ENCODE measurements at places on chromosomes 5 and 9.
A peak's percentile ranks its signal among the peaks of the same experiment; 100 is the strongest.

- peak; percentile 27 for DNase-seq
Measured at GRCh38 chr5:55969956-55970355, 24.8 kb downstream of the IL6ST start.

DNA sequence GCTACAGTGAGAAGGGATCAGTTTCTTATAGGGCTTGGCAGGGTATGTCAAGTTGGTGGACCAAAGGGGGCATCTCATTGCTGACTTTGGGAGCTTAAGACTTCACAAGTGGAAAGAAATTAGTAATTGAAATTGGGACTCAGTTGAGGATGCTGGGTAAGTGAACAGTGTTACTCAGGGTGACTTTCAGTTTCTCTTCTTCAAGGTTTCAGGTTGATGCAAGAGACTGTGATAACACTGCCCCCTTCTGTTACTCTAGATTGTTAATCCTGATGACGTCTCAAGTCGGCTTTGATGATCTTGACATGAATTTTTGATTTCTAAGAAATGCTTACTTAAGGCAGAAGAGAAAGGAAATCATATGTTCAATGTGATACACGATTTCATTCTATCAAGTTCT, 21.3 kb downstream of the KCTD16 start:
- DNase-seq, result peak; percentile 79

GRCh38 chr9:121350993-121351561, 19.0 kb downstream of the STOM start:
- DNase-seq, result peak; percentile 95

DNA sequence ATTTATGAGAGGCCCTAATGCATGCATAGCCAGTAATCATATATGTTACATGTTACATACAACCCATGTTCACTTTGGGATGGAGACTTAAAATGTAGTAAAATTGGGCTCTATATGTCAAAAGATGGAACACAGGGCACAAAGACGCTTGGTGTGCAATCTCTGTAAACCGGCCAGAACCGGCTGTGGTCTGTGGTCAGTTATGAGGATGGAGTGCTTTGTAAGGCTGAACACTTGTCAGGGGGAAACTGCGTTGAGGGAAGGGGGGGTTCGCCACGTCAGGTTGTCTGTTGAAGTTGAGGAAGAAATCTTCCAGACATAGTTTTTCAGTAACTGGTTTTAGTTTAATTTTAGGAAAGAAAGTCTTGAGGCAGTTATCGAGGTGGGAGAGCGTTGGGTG, 2.7 kb upstream of the CKMT2 start:
- DNase-seq, result no peak

DNA sequence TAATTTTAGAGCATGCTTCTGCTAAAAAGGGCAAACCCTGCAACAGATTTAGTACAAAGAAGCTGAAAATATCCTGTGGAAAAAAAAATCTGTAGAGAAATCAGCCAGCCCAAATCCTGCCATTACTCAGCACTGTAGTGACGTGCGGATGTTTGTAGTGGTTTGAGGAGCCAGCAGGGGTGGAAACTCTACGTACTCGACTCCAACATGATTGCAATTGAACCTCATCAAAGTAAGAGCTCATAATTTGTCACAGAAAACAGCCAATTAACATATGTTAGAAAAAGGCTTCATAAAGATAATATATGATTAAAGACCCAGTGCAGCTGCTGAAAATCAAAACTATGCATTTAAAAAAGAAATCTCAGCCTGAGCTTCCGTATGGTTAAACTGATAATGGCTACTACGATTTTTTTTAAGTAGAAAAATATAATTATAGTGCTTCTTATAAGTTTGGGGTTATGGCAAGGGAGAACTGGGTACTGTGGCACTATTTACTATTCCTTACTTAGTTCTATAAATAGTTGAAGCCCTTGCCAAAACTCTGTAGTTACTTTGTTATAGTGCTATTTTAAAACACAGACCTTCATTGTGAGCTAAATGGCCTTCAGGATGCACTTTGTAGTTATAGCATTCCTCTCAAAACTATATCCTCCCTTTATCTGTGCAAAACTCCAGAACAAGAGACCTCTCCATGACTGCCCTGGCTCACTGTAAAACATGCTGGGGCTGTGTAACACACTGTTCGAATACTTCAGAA, 49.4 kb downstream of the MEF2C start:
- DNase-seq, result peak; percentile 76

DNA sequence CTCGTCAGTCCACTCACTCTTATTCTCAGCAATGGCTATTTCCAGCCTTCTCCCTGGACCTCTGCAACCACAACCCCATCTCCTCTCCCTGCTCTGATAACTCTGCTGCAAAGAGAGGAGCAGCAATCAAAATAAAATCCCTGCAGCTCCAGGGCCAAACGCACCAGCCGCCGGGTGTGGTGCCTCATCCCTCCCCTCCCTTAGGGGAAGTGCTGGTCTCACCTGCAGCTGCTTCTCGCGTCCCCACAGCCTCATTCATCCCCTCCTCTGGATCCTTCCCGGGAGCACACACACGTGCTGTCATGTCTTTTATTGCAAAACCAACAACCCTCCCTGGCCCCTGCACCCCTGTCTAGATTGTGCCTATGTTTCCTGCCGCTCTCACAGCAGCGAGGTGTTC, 77.8 kb downstream of the TENT4A start:
- DNase-seq, result no peak

DNA sequence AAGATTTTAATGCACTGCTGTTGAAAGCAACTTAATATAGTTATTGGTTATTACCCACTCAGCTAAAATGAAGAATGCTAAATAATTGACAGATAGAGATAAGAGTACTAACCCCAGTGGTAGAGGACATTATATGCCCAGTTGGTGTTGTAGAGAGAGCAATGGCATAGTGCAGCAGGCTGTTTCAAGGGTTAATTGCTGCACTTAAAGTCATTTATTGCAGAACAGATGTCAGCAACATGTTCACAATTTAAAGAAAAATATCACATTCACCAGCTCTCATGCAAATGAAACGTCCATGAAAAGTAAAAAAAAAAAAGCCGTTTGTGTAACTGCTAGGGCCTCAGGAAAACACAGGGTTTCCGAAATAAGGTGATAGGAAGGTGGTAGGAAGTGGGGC, 254.6 kb downstream of the MTRR start:
- DNase-seq, result no peak

- DNase-seq, result no peak
Measured at GRCh38 chr5:61123145-61123544, 39.1 kb downstream of the SMIM15 start.

DNA sequence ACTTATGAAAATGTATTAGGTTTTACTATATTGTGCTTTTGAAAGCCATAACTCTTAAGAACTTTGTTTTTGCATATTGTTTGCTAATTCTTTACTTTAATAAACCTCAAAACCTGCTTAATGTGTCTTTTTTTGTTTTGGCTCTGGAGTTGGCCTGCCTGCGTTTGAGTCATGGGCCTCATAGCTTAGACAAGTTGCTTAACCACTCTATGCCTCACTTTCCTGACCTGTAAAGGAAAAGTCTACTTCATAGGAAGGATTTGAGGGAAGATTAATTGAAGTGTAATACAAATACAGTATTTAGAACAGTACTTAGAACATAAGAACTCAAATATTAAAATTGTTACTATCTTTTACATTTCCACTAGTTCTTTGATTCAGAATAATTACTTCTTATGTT, 10.3 kb downstream of the SMIM32 start:
- DNase-seq, result no peak

DNA sequence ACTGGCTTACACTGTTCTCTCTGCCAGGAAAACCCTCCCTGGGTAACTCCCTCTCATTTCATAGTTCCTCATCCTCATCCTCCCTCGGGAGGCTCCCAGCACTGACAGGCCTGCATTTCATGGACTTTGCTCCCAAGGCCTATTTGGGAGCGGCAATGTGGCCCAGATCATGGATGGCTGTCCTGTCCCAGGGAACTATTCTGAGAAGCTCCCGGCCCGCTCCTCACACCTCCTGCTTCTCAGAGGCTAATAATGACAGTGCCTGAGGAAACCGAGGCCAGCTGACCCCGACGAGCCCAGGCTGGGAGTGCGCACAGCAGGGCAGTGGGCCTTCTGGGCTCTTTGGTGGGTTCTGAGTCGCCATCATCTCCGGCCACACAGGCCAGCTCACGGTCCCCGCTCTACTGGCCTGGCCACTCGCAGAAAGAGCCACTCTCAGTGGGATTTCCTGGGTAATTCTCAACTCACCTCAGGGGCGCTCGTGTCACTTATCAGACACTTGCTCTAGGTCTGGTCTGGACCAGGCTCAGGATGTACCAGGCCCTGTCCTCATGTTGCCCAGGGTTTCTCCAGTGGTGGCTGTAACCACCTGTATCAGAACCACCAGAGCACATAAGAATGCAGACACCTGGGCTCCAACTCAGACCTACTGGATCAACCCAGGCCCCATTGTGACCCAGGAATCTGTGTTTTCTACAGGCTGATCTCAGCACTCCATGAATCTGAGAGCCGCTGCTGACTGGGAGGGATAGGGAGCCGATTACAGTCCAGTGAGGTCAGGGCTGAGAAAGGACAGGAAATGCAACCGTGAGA, 2.0 kb upstream of the DOLPP1 start:
- no peak for DNase-seq

GRCh38 chr9:112332674-112332976, 794 bp downstream of the PTBP3 start:
- DNase-seq, result no peak

GRCh38 chr5:74311961-74312360, 328.6 kb downstream of the ENC1 start:
- no peak for DNase-seq

GRCh38 chr5:56457887-56458812, 225.0 kb upstream of the ANKRD55 start:
- DNase-seq, result no peak

- DNase-seq, result peak; percentile 83
Measured at GRCh38 chr5:150641006-150641570, 628 bp downstream of the SYNPO start.

DNA sequence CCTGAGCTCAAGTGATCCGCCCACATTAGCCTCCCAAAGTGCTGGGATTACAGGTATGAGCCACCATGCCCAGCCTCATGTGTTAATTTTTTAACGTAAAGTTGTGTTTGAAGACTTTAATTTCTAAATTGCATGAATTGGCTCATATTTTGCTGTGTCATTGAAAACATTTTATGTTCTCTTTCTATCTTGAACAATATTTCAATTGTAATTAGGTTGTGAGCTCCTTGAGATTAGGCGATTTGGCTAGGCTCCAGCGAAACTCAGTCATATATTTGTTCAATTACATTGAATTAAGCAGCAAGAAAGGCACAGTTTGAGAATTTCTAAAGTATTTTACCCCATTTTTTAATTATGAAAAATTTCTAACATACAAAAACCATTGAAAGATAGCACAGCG, 34.0 kb downstream of the GAPVD1 start:
- no peak for DNase-seq
